ENCODE measurements at places on chromosomes 12 and 14. TPM values are rescaled to one million over a fixed set of nuclear protein-coding genes. Genes with fewer than 3 reads are reported as not detected.
A peak's percentile ranks its signal among the peaks of the same experiment; 100 is the strongest.

GRCh38 chr12:18400186-18400585 is 138.9 kb downstream of the PIK3C2G start:
- peak; percentile 19 for DNase-seq

Gene AQP6
- 0.16 TPM for polyA plus RNA-seq

- no peak for DNase-seq
These were observed 56.5 kb downstream of the WASHC4 start for GRCh38 chr12:105164068-105164467.

DNA sequence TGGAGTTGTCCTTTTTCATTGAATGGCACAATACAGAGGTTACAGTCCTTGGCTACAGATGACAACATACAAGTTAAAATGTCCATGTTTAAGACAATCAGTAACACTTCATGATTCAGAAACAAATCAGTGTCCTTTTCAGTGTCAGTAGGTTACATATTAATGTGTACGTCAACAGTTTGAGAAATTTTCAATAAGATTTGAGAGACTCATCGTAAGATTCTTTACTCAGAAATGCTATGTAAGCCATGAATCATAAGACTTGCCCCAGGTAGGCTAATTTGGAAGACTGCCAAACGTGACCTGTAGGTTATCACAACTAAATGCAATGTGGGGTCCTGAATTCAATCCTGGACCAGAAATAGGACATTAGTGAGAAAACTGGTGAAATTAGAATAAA is 3.5 kb downstream of the RDH12 start:
- DNase-seq = no peak

Gene AMHR2
- not detected for polyA plus RNA-seq

- no peak for DNase-seq
These were observed 1.8 kb downstream of the CCDC85C start for GRCh38 chr14:99602054-99602787.

GRCh38 chr12:25958428-25959070 is at the start of gene RASSF8:
Gene RASSF8, plus strand, starts transcription at chr12:25958682. Its CDS starts 96,662 bp downstream, at chr12:26055344.
- peak; percentile 94 for DNase-seq

- no peak for DNase-seq
These were observed 91.5 kb upstream of the PTGDR start for GRCh38 chr14:52175982-52176502.

Gene ZNF641
- 14.3 TPM for polyA plus RNA-seq

Gene KCNK10
- polyA plus RNA-seq = not detected

Gene TOMM20L
- 0.90 TPM for polyA plus RNA-seq

DNA sequence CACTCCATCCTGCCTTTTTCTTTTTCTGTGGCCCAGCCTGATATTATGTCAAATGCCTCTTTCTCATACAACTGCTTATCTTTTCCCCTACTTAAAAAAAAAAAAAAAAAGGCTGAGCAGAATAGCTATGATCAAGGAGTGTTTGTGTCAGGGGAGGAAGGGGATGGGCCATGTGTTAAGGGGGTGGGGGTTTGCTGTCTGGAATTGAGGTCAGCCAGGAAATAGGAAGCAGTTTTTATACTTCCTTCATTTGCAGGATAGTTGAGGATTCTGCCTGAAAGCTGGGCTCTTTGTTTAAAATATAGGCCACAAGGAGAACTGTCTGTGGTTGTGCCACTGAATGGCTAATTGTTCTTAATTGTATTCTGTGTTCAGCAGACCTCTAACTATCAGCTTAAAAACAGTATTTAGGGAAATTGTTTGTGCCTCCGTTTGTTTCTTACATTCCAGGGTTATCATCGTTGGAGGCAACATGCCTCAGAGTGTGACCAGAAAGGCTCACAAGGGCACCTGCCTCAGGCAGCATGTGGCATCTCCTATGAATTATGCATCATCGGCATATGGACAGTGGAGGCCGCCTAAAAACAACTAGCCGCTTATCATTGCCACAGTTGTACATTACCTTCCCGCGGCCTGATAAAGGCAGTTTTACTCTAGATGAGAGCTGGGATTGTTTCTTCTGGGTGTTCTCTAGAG is 96.0 kb downstream of the SRGAP1 start:
- peak; percentile 33 for DNase-seq

- DNase-seq = no peak
These were observed 14.0 kb downstream of the RNASE9 start for GRCh38 chr14:20546877-20547276.

Gene CDKN1B
- polyA plus RNA-seq = 43.1 TPM

DNA sequence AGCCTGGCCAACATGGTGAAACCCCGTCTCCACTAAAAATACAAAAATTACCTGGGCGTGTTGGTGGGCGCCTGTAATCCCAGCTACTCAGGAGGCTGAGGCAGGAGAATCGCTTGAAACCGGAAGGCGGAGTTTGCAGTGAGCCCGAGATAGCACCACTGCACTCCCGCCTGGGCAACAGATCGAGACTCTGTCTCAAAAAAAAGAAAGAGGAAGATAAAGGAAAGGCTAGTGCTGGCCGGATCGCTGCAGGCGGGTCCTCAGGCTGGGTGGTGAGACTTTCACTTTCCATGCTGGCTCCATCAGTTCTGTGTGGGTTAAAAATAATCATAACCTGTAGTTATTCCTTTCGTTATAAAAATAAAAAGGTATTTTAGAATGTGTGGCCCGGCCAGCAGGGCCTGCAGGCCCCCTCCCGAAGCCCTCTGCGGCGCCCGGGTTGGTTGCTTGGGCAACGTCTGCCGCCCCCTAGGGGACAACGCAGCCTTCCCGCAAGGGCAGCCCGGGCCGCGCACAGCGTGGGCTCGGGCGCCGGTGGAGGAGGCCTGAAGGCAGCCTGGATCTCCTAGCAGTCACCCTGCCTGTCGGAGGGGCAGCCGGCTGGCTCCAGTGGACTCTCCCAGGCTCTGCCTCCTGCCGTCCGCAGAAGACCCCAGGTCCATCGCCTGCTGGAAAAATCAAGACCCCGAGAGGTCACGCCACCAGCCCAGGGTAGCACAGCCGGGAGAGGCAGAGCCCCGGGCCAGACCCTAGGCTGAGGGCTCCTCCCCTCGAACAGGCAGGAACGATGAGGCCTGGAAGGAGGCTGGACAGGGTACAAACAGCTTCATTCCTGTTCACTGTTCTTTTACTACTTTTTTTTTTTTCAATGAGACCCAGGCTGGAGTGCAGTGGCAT is 5.0 kb upstream of the SLC25A47 start:
- peak; percentile 65 for DNase-seq

- peak; percentile 43 for DNase-seq
These were observed 42.5 kb upstream of the C14orf180 start for GRCh38 chr14:104536942-104537612.

Gene ARHGDIB
- 42.2 TPM for polyA plus RNA-seq

Gene GALNT8
- polyA plus RNA-seq = 6.2 TPM

Gene KRT4
- 178 TPM for polyA plus RNA-seq

- no peak for DNase-seq
These were observed 24.2 kb downstream of the NINJ2 start for GRCh38 chr12:638953-639557.

DNA sequence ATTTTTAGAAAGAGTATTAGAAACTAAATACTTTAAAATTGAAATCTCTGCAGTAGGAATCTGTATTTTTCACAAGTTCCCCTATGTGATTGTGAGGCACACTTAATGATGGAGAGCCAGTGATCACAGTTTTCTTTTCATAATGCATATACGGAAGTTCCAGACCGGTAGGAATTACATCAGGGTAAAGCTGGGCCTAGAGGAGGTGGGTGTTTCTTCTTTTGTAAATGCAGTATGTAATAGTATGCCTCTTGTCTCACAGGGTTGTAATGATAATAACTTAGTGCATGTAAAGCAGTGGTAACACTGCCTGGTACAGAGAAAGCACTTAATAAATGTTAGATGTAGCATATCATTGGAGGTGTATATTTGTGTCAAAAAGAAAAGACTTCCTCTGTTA is 57.2 kb upstream of the LRTM2 start:
- DNase-seq = no peak

Gene RNASE3
- polyA plus RNA-seq = 0.32 TPM

- DNase-seq = peak; percentile 42
These were observed 32.6 kb upstream of the ANO6 start for GRCh38 chr12:45183246-45183645.

Gene SERPINA9
- polyA plus RNA-seq = not detected

- DNase-seq = no peak
These were observed 39.5 kb downstream of the GALNT16 start for GRCh38 chr14:69299286-69300035.

Gene CCDC196
- not detected for polyA plus RNA-seq

Gene DPY19L2
- 5.2 TPM for polyA plus RNA-seq

Gene KERA
- polyA plus RNA-seq = 316 TPM

Gene AJUBA
- 35.4 TPM for polyA plus RNA-seq

Gene CLEC4A
- polyA plus RNA-seq = 0.54 TPM

- no peak for DNase-seq
These were observed 32.9 kb upstream of the CHST11 start for GRCh38 chr12:104423809-104424208.

DNA sequence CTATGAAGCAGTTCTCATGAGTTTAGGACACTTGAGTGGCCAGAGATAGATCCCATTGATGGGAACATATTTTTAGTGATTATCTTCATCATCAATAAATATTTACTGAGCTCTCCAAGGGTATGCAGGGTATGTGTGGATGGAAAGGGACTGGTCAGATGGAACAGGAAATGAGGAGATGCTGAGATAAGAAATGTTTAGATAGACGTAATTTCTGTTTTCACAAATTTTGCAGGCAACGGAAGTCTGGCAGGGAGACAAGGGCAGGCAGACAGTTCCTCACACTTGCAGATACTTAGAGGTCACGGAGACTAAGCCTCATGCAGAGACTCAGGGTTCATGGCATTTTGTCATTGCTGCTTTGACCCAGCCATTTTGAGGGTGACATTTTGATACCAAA is 24.3 kb downstream of the BCL2L14 start:
- no peak for DNase-seq

GRCh38 chr14:71716041-71716772 is 216.0 kb upstream of the RGS6 start:
- DNase-seq = no peak

Gene DCAF4
- polyA plus RNA-seq = 8.4 TPM

Gene FAM186B
- 3.3 TPM for polyA plus RNA-seq

Gene LIN7A
- 2.3 TPM for polyA plus RNA-seq

Gene CCDC197
- polyA plus RNA-seq = not detected

Gene PPFIA2
- polyA plus RNA-seq = 0.93 TPM

DNA sequence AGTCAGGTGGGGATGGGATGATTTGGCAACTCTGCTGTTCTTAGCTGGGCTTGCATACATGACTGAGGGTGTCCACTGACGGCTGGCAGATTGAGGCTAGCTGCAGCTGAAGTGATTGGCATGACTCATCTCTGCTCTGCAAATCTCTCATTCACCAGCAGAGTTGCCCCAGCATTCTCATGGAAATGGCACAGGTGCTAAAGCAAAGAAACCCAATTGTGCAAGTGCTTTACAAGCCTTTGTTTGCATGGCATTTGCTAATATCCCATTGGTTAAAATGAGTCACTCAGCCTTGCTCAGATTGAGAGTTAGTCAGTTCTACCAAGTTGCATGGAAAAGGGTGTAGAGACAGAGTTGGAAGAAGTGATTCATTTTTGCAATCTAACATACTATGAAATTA is 389.7 kb upstream of the FAR2 start:
- no peak for DNase-seq

DNA sequence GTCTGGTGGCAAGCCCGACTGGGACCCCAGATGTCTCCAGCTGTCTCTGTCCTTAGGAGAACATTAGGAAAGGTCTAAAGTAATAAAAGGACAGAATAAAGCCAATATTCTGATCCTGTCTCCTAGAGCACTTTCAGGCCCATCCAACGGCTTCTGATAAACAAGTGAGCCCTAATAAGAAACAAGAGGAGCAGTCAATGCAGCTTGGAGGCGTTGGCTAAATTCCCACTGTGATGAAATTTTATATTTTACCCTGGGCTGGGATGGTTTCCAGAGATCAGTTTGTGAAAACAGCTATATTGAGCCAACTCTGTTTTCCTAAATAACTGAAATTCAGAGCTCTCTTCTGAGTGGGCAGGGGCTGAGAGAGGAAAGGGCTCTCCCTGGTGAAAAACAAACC is 55.5 kb upstream of the SRRM4 start:
- DNase-seq = no peak

DNA sequence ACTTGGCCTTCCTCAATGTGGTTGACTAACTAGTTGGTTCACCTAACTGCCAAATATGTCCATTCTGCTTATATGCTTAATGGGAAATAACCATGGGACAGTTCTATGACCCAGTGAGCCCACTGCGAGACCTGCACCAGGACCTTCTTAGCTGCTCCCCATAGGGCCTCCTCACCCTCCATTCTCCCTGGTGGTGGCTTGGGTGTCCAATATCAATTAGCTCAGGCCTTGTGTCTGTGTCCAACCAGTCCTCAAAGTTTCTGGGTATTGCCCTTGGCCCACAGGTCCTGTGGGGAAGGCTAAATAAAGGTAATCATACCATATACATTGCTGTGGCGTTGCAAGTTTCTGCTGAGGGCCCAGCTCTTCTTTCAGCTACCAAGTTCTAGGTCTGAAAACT is 228.2 kb downstream of the PCNX1 start:
- no peak for DNase-seq

GRCh38 chr12:52156311-52156710 is 35.5 kb downstream of the KRT80 start:
- no peak for DNase-seq

GRCh38 chr12:20055856-20056255 is 312.5 kb upstream of the PDE3A start:
- no peak for DNase-seq

- DNase-seq = peak; percentile 42
These were observed 721.4 kb downstream of the TMTC2 start for GRCh38 chr12:83408146-83408545.

GRCh38 chr12:112103758-112104503 is 4.7 kb downstream of the NAA25 start:
- no peak for DNase-seq

Gene ASPG
- 1.2 TPM for polyA plus RNA-seq

GRCh38 chr14:45649051-45649450 is 396.0 kb upstream of the MIS18BP1 start:
- no peak for DNase-seq

DNA sequence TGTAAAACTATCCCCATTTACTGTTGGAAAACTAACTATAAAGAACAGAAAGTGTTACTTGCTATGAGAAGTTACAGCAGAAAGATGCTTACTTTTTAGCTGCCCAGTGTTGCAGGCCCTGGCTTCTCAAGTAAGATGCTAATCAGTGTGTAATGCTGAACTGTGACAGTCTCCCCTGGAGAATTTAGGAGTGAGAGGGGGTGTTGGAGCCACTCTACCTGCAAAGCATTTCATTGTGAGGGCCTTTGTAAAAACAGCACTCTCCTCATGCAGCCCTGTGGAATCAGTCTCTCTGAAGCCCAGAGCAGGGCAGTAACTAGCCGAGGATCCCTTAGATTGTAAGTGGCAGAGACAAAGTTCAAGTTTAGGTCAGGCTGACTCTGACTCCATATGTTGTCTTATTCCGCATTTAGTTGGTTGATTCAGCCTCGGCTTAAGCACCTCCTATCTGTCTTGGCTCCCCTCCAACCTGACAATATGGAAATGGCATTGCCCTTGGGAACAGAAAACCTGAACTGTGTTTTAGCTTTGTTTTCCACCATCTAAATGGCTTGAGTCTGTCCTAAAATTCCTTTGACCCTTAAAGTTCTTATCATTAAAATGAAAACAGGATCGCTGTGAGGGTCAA is 141.3 kb downstream of the PRKCH start:
- DNase-seq = peak; percentile 42

Gene KRT77
- not detected for polyA plus RNA-seq

Gene BMAL2
- polyA plus RNA-seq = 2.6 TPM

- no peak for DNase-seq
These were observed 1.7 kb downstream of the DYNLL1 start for GRCh38 chr12:120497524-120498150.

Data from muscle of leg (tissue), 16 donors.